GDM1 (cell line): ENCODE measurements at places on chromosomes 11 and 22.

GRCh38 chr22:16789860-16790493 lies 35.2 kb downstream of the XKR3 start:
- no peak for DNase-seq

DNA sequence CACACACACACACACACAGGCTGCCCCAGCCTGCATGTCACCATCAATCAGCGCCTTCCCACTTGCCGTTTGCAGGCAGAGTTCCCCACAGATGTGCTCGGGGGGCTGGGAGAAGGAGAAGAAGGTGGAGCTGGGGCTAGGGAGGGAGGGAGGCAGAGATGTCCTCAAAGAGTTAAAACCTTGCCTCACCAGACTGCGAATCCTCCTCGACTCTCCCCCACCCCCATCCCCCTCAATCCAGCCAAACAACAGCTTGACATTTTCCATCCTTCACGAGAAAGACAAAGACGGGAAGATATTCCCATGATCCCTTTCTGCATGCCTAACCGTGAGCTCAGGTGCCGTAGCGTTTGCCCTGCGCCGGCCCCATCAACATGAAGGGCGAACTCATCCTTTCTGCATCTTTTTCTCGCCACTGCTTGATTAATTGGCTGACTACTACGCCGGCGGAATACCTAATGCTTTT lies 365.5 kb downstream of the MIAT start:
- DNase-seq: no peak

DNA sequence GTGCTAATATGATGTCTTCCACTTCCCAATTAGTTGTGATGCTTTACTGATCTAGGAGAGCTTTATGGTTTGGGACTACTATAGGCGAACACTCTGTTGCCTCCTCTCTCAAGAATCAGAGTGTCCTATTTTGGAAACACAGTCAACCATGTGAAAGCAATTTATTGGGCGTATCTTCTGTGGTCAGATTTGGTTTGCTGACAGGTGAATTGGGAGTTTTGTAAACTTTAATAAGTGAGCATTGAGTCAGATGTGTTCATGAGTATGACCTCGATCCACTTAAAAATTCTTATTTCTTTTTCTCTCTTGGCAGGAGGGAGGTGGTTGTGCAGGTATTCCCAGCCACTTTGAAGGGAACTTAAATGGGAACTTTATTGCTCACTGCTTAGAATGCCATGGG lies 4.4 kb downstream of the CAT start:
- DNase-seq: no peak

DNA sequence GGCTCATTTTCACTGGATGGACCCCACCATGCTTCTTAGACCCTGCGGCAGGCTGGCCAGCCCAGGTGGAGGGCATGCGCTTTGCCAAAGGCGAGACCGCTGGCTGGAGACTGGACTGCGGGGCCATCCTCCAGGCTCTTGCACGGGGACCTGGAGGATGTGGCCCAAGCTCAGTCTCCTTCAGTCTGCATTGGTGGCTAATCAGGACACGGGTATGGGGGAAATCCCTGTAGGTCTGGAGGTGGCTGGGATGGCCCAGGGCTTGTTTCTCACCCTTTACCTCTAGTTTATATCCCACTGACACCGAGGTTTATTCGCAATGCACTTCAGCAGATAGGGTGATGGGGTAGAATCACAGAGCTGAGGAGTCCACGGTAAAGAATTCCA lies 45.0 kb downstream of the BCR start:
- no peak for DNase-seq

- no peak for DNase-seq
These were observed 24.6 kb upstream of the COMT start for GRCh38 chr22:19916941-19917340.

DNA sequence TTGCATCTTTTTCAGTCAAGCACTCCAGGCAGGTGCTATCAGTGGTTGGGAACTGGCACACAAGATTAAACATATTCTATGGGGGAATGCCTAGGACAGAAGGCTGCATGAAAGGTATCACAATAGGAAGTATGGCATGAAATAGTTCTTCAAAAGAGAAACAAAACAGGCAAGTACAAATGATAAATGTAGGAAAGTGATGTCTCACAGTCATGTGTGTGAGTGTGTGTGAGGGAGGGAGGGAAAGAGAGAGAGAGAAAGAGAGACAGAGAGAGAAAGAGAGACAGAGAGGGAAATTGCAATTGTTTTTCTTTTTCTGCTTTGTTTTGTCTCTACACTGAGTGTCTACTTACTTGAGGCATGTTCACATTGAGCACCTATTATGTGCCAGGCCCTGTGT lies 456.3 kb downstream of the MIAT start:
- no peak for DNase-seq

DNA sequence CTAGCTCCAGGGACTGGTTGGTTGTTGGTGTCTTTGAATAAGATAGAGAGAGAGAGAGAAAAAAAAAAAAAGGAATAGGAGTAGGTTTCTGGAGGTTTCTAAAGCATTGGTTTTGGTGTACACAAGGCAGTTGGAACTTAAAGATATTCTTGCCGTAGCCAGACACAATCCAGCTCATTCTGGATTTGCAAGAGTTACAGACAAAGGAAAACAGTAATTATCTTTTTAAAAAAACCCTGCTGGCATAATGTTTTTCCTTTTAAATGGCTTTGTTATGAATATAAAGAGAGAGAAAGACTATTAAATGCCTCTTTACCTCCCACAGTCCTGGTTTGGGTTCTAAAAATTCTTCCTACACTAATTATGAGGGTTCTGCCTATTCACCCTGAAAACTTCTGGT lies 120.4 kb upstream of the RAG2 start:
- DNase-seq: no peak

DNA sequence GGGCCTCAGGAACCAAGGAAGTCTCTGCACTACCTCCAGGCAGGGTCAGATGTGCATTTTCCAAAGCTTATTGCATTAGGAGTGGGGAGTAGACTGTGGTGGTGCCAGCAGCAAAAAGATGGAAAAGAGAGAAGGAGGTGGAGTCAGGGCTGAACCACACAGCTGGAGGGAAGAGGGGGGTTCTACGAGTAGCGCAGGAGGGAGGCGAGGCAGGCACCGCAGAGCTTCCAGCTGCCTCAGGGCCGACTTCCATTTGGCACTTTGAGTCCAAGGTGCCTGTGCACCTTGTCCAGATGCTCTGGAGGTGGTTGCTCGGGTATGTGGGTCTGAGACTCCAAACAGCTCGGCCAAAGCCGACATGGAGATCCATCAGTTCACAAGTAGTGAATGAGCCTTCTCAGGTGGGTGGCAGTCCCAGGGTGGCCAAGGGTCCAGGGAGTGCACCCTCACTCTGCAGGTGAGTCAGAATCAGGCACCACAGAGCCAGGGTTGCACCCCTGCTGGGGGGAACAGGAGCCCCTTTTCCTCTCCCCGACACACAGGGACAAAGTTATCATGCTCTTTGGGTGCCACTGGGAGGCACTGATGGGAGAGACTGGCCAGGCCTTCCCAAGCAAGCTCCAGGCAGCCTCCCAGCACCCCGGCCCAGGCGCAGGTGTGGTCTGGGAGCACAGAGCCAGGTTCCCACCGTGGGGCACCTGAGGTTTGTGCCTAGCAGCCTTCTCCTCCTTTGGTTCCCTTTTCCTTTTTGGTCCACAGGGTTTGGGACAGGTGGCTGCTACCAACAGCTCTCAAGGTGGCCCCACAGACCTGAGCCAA lies 30.2 kb downstream of the GGT5 start:
- no peak for DNase-seq

DNA sequence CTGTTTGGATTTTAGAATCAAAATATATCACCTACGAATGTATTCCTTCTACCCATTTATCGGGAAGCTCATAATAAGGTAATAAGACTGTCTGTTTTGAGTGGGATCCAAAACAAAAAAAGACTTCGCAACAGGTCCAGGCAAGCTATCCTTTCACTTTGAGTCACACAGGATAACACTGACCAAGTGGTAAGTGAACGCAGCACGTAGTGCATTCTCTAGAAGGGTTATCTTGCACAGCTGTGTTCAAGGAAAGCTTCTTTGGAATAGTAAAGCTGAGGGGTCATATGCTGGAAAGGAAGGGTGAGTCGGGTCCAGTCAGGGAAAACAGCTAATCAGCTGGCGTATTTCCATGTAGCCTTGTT lies 22.3 kb upstream of the NRGN start:
- DNase-seq: no peak

DNA sequence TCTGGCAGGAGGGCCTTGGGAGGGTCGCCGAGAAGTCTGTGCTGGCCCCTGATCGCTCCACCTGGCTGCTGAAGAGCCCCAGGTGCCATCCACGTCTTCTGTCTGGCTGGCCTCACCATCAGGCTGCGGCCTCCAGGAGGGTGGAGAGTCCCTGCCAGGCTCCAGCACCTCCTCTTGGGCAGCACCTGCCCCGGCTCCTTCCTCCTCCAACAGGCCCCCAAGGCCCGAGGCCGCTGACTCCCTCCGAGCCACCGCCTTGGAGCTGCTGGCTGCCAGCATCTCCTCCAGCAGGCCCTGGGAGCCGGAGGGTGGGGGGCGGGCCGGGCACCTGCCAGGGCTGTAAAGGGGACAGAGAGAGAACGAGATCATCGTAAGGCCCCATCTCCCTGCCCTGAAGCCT lies 22.3 kb downstream of the TNKS1BP1 start:
- no peak for DNase-seq

DNA sequence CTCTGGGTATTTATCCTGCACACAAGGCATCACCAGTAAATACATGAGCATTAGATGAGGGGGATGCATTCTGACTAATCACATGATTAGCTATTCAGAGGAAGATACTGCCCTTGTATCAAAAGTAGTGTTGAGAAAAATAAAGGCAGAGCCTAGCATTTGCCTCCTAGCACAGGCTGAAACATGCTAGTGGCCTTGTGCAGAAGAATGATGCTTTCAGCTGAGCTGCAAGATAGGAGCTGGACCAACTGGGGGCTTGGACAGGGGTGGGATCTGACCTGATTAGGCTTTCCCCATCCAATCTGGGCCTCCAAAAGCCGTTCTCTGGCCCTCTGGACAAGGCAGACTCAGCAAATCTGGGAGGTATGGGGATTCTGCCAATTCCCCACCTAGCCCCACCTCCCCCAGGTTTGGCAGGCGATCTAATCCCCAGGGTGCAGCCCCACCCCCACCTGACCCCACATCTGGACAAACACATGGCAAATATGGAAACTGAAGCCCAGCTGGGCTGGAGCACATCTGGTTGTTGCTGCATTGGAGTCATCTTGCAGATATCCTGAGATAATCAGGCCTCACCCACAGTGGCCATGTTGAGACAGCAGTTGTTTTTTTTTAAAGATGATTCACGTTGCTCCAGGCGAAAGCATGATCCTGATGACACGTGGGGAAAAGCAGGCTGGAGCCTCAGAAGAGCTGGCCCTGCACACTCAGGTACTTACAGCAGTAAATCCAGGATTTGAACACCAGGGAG lies 4.4 kb upstream of the MISFA start:
- DNase-seq: no peak

GRCh38 chr11:96256215-96257011 lies 86.6 kb downstream of the MAML2 start:
- peak; percentile 50 for DNase-seq

- DNase-seq: no peak
These were observed 538.2 kb downstream of the LRRC4C start for GRCh38 chr11:40921246-40921645.

- peak; percentile 56 for DNase-seq
These were observed 678 bp upstream of the RANGAP1 start for GRCh38 chr22:41286639-41287091.

DNA sequence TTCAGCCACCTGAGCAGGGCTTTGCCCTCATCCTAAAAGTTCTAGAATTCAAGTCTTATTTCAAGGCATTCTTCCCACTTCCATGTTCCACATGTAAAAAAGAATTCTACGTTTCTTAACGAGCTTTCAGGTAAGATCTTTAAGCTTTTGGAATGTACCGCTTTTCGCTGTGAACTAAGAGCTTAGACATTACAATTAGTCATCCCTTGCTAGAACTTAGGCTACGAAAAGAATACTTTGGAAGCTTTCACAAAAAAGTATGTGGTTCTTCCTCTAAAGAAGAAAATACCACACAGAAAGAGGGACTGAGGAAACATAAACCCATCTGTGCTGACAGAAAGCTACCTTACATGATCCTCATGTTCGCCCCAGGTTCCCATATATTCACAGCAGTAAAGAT lies 1.9 kb downstream of the NUMA1 start:
- no peak for DNase-seq

DNA sequence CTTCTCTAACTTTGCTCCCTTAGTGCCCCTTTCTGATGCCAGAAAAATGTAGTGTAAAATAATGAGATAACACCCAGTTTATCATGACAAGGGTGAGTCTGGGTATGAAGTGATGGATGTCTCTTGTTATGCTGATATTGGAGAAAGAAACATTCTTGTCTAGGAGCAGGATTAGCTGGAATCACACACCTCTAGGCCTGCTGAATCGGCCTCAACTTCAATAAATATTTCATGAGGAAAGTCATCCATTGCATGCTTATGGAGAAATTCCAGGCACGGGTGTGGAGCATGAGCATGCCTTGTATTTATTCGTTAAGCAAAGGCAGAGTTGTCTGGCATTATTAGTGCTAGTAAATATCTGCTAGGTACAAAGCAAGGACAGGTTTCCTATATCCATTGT lies 113.4 kb downstream of the NELL1 start:
- DNase-seq: no peak

DNA sequence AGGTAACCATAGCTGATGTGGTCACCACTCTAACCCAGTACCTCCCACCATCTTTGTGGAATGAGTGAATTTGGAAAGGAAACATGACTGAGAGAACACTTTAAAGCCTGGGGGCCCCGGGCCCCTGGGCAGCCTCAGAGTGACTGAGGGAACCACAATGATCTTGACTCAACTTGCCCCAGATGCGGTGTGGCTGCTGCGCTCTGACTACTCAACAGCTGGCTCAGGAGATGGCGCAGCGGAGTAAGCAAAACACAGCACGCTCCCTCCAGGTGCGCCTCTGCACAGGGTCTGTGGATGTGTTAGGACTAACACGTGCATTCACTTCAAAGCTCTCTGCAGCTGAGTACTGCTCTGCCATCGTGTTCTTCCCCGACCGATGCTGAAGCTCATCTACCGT lies 5.9 kb downstream of the RNF215 start:
- DNase-seq: no peak

GRCh38 chr11:72595292-72595684 lies 78.9 kb downstream of the PDE2A start:
- DNase-seq: no peak

DNA sequence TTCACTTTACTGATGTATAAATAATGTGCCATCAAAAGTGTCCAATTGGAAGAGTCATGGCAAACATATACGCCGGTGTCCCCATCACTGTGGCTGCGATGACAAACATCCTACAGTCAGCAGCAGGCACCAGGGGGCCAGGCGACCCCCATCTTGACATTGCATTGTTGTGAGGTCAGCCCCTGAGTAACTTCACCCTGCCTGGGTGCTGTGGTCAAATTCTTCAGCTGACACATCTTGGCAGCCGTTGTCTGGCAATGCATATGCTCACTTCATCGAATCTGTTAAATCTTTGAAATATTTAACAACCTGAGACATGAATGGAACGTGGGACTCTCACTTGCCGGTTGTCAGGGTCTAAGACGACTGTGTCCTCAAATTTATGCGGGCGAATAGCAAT lies 430.9 kb downstream of the BRD1 start:
- no peak for DNase-seq

DNA sequence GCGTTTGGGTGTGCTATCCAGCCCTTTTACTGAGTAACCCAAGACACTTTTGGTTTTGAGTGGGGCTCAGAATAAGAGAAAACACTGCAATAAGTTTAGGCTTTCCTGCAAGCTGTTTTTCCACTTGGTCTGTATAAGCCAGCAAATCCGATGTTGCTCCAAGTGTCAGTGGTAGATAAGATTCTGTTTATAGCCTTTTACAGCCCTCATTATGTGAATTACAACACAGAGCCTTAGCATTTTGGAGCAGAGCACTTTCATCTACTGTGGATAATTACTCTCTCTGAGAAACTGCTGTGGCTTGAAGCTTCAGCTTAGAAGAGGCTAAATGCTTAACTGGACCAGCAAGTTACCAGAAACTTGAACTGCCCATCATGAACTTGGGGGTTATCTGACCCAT lies 601.1 kb downstream of the JRKL start:
- DNase-seq: no peak
